ENCODE measurements at places on chromosomes 6 and 20.

GRCh38 chr20:44963325-44964215 lies 2.7 kb upstream of the STK4 start:
- no peak for DNase-seq

DNA sequence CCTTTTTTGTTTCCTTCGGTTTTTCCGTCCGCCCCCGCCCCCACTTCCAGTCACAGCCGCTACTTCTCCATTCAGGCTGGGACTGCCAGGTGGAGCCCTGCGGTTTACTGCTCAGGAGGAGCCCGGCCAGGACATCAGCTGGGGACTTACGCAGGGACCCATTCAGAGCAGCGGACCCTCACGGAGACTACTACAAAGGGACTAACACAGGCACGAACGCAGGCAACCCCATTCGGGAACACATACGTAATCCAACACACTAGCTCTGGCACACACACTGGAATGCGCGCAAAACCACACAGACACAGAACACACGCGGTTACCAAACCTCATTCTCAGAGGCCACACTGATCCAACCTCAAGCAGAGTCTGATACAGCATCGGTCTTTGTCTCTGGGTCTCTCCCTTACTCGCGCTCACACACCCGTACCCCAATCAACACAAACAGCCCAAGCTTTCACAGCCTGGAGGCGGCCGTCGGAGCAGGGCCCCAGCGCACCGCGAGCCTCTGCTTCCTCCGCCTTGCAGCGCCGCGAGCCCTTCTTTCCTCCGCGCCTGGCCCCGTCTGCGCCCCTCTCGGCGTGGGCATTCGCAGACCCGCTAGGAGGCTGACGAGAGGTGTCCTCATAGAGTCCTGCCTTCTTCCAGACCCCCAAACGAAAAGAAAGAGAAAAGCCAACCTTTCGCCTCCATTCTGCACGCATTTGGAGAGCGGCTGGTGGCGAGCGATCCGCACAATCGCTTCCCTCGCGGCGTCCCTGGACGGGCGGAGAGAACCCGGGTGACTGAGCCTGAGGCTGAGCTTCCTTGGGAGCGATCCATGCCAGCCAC lies 1.1 kb upstream of the SLC32A1 start:
- no peak for DNase-seq

- DNase-seq, result no peak
These were observed 125.1 kb downstream of the SNX5 start for GRCh38 chr20:17843246-17844132.

GRCh38 chr6:105204768-105205167 lies 25.0 kb upstream of the POPDC3 start:
- no peak for DNase-seq

- no peak for DNase-seq
These were observed 25.9 kb upstream of the CRISP1 start for GRCh38 chr6:49892280-49892679.

DNA sequence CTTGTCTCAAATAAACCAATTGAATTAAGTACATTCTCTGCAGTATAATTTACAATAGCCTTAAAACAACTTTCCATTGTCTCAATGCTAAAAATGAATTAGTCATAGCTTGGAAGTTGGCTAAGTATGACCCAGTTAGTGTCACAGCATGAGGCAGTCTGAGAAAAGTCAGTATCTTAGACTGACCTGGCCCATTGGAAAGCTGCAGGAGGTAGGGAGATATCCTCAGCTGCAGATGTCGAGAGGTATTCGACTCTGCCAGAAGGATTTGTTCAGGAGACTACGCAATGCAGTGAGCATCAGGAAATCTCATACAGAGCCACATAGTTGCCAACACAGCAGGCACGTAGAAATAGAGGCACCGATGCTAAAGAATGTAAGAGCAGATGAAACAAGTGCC lies 350.9 kb upstream of the NRSN1 start:
- no peak for DNase-seq

DNA sequence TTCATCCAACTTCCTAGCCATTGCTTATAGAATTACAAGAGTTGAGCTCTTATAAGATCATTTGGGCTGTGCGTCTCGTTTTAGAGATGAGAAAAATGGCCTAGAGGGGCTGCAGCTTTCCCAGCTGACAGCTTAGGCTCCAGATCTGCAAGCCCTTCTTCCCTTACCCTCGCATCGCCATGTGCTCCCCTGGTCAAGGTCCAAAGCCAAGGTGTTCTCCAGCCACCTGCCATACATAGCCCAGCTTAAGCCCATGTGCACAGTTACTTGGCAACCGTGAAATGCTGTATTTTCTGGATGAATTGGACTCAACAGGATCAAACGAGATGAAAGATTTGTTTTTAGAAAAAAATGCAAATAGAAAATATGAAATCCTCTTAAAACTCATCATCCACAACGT lies 7.9 kb downstream of the MAP3K4 start:
- no peak for DNase-seq

DNA sequence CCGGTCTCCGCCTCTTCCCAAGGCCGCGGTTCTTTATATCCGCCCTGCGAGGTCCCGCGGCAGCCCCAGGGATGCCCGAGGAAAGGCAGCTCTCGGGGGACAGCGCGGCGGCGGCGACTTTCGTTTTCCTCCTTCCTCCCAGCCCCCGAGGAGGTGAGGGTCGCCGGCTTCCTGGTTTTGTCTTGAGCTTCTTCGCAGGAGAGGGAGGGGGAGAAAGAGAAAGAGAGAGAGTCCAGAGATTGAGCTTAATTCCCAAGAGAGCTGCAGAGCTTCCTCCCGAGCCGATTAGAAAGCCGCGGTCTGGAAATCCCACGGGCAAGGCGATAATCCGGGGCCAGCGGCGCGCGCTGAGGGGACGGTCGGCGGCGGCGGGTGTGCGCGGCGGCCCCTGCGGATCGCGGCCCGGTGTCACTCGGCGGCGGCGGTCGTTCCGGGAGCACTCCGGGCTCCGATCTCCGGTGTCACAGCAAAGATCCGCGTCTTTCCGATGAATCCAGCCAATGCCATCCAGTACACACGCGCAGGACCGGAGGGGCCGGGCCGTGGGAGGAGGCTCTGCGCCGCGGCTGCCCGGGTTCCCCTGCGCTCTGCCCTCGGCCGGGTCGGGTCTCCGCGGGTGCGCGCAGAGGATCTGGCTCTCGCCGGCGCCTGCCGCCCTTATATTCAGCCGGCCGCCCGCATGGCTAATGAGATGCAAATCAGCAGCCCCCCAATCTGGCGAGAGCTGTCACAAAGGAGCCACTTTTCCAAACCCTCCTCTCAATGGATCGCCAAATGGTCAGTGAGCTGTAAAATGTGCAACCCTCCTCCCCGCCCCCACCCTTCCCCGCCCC lies at the start of gene DLL1:
Gene DLL1, minus strand, starts transcription at position 783 of the 833 bp plus-strand sequence. CDS start 939 bp downstream, outside the sequence.
- DNase-seq, result peak; percentile 32

DNA sequence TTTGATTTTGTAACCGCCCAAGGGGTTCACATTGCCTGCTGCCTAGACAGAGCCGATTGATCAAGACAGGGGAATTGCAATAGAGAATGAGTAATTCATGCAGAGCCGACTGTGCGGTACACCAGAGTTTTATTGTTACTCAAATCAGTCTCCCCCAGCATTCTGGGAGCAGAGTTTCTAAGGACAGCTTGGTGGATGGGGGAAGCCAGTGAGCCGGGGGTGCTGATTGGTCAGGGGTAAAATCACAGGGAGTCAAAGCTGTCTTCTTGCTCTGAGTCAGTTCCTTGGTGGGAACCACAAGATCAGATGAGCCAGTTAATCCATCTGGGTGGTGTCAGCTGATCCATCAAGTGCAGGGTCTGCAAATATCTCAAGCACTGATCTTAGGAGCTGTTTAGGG lies 60.0 kb upstream of the EZR start:
- DNase-seq, result no peak

- DNase-seq, result no peak
These were observed 33.0 kb upstream of the SMIM29 start for GRCh38 chr6:34281702-34282334.

GRCh38 chr6:90303039-90303438 lies 6.4 kb upstream of the BACH2 start:
- DNase-seq, result no peak

DNA sequence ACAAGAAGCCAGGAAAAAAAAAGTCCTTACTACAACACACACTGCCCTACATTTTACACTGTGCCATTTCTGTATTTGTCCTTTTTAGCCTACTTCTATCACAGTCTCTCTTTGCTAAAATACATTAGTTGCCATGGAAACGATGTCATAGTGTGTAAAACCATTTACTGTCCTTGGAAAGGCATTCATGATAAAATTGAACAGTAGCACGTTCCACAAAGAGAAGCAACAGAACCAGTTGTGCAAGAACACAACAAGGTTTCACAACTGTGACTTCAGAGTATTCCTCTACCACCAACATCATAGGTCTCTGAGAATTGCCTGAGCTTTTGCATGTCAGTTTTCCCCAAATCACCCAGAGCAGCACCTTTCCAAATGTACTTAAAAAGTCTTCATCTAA lies 20.5 kb downstream of the FYN start:
- no peak for DNase-seq

- DNase-seq, result no peak
These were observed 151.6 kb downstream of the PRKN start for GRCh38 chr6:162576016-162576415.

- no peak for DNase-seq
These were observed 33.1 kb downstream of the CDH4 start for GRCh38 chr20:61285152-61285645.

DNA sequence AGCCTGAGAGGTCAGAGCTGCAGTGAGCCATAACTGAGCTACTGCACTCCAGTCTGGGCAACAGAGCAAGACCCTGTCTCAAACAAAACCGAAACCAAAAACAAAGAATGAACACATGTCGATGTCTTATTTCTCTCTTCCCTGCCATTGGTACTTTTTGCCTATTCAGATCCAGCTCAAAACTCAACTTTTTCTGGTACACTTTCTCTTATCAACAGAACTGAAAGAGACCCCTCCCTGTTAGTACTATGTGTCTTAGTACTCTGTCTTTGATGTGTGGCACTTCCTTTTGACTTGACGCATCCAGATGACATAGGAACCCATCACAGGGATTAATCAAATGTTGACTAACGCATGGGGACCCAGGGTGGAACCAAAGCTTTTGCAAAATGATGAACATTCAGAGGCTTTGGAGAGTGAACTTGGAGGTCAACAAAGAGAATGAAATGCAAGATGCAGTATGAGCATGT lies 44.8 kb downstream of the AKAP12 start:
- DNase-seq, result no peak

- peak; percentile 79 for DNase-seq
These were observed 2.2 kb upstream of the APMAP start for GRCh38 chr20:24994470-24995368.

DNA sequence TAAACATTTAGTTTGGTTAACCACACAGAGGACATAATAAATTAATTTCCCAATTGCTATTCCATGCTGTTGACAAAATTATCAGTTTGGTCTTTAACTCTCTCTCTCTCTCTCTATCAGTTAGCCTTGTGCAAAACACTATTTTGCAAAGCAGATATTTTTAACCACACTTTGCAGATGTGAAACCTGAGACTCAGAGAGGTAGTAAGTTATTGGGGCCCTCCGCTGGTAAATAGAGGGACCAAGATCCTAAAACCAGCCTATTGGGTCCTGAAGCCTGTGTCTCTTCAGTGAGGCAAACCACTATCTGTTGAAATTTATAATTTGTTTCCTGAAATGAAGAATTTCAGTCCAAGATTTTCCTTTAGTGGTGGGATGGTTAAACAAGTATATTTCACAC lies 231.0 kb downstream of the SOD2 start:
- DNase-seq, result no peak

DNA sequence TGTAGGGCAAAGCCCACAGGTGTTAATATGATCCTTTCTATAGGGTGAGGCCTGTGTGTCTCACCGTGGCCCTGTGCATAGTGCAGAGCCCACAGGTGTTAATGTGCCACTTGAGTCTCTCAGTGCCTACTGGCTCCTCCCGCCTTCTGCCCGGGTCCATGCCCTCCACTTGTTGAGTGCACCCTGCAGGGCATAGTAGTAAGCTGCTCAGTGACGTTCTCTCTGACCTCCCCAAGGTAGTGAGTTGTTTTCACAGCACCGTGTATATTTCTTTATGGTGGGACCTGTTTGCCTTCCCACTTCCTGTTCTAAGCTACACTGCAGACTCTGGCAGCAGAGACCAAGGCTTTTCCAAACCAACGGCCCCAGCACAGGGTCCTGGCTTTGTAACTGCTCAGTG lies 64.5 kb upstream of the SLC22A1 start:
- DNase-seq, result no peak

GRCh38 chr6:154345811-154346210 lies 10.8 kb downstream of the IPCEF1 start:
- no peak for DNase-seq

- DNase-seq, result no peak
These were observed 27.4 kb downstream of the STX11 start for GRCh38 chr6:144177726-144178125.

GRCh38 chr20:23585808-23586734 lies 17.8 kb upstream of the CST9L start:
- DNase-seq, result no peak

DNA sequence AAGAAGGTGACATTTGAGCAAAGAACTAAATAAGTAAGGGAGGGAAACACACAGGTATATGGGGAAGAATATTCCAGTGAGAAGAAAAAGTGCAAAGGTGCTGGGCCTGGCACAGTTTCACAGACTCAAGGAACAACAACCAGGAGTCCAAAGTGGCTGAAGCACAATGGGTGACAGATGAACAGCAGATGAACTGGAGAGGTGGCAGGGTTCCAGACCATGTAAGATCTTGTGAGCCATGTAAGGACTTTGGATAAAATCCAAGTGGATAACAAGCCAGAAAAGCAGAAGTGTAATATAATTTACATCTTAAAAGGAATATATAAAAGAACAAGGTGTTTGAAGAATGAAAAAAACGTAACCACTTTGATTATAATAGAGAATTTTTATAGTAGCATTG lies 87.9 kb downstream of the MMS22L start:
- no peak for DNase-seq

GRCh38 chr6:42834056-42834455 lies 45.4 kb upstream of the RPL7L1 start:
- DNase-seq, result no peak

DNA sequence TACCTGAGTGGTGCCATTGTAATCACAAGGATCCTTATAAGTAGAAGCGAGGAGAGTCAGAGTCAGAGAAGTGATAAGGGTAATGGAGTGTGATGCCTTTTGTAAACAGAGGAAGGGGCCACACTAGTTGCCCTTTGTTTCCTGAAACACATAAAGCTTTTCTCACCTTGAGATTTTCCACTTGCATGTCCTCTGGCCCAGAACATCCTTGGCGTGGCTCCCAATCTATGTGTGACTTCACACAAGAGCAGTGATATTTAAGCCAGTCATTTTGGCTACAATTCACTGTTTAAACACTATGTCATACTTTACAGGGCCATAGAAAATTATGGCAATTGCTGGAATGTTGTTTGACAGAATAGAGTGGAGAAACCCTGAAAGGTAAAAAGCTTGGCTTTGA lies 121.2 kb upstream of the BTN3A2 start:
- no peak for DNase-seq

GRCh38 chr6:39043776-39044175 lies 4.8 kb upstream of the GLP1R start:
- DNase-seq, result no peak

- no peak for DNase-seq
These were observed 15.7 kb downstream of the NKX2-4 start for GRCh38 chr20:21381619-21382018.

DNA sequence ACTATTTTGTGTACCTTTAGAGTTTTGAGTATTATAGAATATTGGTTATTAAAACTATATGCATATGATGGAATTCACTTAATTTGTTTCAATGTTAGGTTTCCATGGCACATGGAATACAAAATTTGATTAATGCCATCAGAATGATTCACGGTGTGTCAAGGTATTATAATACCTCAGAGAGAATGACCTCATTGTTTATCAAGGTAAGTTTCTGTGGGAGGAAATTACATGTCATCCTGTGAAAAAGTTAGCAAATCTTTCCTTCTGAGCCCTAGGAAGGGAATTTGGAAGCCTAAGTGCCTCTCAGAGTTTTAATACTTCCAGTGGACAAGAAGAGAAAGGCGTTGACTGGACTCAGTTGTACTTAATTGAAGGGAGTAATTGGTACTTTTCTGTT lies 40.8 kb downstream of the DNAH8 start:
- no peak for DNase-seq
